Large intestine (tissue), 12 donors: ENCODE measurements at places on chromosomes 5 and 9. TPM values are rescaled to one million over a fixed set of nuclear protein-coding genes. Genes with fewer than 3 reads are reported as not detected.
A peak's percentile ranks its signal among the peaks of the same experiment; 100 is the strongest.

- H3K4me1 ChIP-seq: peaks cover 27% of the 10 kb centered on the region
- no peak overlapping the region for H3K27ac ChIP-seq
- H3K36me3 ChIP-seq: no peaks in the 10 kb centered on the region
- H3K27me3 ChIP-seq: peaks cover 90% of the 10 kb centered on the region
- DNase-seq: no peak
Observed at GRCh38 chr9:126654124-126654523, 40.4 kb downstream of the LMX1B start.

GRCh38 chr9:33166231-33167083, 679 bp downstream of the B4GALT1 start:
- peaks cover 48% of the 10 kb centered on the region for H3K4me1 ChIP-seq
- peak; percentile 62 for DNase-seq
- H3K27me3 ChIP-seq: no peaks in the 10 kb centered on the region

- no peaks in the 10 kb centered on the region for H3K36me3 ChIP-seq
- no peak overlapping the region for H3K27ac ChIP-seq
- no peak for DNase-seq
- H3K4me3 ChIP-seq: no peak overlapping the region
- peaks cover 22% of the 10 kb centered on the region for H3K4me1 ChIP-seq
Observed at GRCh38 chr9:105313238-105313637, 68.8 kb downstream of the SLC44A1 start.

Gene FBP1
- 259 TPM for polyA plus RNA-seq

- H3K27me3 ChIP-seq: no peaks in the 10 kb centered on the region
- H3K4me3 ChIP-seq: no peak overlapping the region
- no peak overlapping the region for H3K27ac ChIP-seq
Observed at GRCh38 chr5:146208916-146209522, 5.6 kb downstream of the RBM27 start.

Gene RUSC2
- 12.0 TPM for polyA plus RNA-seq

GRCh38 chr9:83423815-83424707, 114.1 kb downstream of the FRMD3 start:
- H3K27me3 ChIP-seq: no peaks in the 10 kb centered on the region
- no peak overlapping the region for H3K4me3 ChIP-seq
- DNase-seq: no peak

Gene LIFR
- polyA plus RNA-seq: 23.8 TPM

- no peak overlapping the region for H3K4me3 ChIP-seq
- H3K4me1 ChIP-seq: peaks cover 6% of the 10 kb centered on the region
- no peak for DNase-seq
- H3K27me3 ChIP-seq: peaks cover 11% of the 10 kb centered on the region
Observed at GRCh38 chr9:126149661-126150060, 177.0 kb upstream of the MVB12B start.

DNA sequence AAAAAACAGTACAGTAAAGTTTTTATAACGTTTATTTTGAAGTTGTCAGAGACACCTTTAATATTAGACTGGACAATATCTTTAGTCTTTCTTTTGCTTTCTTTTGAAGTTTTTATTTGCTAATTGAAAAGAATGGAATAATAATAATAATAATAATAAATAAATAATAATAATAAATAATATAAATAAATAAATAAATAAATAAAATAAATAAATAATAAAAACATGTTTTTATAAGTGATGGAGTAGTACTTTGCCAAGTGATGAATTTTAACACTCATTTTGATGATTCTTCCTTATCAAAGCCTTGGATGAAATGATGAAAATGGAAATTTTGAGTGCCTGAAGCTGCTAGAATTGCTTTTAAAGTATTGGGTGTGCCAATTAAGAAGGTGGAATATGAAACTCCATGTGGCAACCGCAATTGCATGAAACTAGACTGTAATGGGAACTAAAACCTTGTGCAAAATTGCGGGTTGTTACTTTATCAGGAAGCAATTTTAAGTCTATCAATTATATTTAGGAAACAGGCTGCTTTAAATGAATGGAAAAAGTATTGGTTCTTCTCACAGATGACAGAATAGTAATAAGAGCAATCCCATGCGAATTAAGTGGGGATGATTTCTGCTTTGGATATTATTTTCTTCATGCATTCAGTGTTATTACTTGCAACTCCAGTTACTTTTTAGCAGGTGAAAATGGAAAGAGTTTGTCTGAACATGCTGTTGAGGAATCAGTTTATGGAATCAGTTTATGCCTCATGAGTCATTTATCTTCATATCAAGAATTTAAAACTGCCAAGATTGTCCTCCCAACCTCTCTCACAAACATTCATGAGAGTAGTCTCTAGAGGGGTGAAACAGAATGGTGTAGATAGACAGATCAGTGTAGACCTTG, 4.6 kb downstream of the ANXA1 start:
- H3K27ac ChIP-seq: no peak overlapping the region
- H3K4me1 ChIP-seq: no peaks in the 10 kb centered on the region
- H3K27me3 ChIP-seq: no peaks in the 10 kb centered on the region
- H3K4me3 ChIP-seq: no peak overlapping the region
- no peak for DNase-seq
- H3K36me3 ChIP-seq: no peaks in the 10 kb centered on the region

Gene HAND1
- 7.8 TPM for polyA plus RNA-seq

DNA sequence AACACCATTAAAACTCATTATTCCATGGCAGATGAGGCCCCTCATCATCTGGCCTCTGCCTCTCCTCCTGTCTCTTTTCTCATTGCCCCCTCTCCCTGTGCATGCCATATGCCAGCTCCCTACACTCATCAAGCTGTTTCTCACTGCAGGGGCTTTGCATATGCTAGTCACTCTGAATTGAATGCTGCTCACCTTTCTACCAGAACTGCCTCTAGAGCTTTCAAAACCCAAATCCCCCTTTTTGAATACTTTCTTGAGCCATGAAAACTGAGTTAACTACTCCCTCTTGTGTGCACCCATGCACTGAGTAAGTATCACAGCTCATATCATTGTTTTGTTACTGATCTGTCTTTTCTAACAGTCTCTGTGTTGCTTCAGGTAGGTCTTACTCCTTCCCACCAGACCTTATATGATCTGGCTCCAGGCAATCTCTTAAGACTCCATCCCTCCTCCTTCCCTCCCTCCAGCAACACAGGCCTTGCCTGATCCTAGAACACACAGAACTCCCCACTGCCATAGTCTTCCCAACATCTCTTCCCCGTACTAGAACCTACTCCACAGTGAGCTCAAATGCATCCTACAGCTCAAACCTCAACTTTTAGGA, 60.5 kb downstream of the ASTN2 start:
- no peaks in the 10 kb centered on the region for H3K27me3 ChIP-seq
- no peaks in the 10 kb centered on the region for H3K36me3 ChIP-seq
- no peak overlapping the region for H3K27ac ChIP-seq
- DNase-seq: no peak

- H3K36me3 ChIP-seq: no peaks in the 10 kb centered on the region
- H3K27me3 ChIP-seq: peaks cover 12% of the 10 kb centered on the region
Observed at GRCh38 chr9:93967020-93967803, 12.1 kb upstream of the BARX1 start.

DNA sequence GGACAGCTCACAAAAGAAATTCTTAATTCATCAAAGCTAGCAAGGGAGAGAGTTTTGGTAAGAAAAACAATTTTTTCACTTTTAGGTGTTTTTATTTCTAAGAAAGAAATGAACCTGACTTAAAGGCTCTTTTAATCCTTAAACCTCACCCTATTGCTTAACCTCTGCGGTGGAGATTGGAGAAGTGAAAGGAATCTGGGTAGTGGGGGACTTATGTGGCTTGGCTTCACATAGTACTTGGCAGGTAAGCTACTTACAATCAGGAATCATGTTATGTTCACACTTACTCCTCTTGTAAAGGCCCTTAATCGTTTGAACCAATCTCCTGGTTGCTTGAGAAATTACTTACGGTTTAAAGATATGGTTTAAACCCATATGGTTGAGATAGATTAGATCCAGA, 104.8 kb downstream of the ISOC1 start:
- no peak overlapping the region for H3K4me3 ChIP-seq
- H3K27me3 ChIP-seq: no peaks in the 10 kb centered on the region
- H3K36me3 ChIP-seq: no peaks in the 10 kb centered on the region
- DNase-seq: no peak
- H3K27ac ChIP-seq: no peak overlapping the region

DNA sequence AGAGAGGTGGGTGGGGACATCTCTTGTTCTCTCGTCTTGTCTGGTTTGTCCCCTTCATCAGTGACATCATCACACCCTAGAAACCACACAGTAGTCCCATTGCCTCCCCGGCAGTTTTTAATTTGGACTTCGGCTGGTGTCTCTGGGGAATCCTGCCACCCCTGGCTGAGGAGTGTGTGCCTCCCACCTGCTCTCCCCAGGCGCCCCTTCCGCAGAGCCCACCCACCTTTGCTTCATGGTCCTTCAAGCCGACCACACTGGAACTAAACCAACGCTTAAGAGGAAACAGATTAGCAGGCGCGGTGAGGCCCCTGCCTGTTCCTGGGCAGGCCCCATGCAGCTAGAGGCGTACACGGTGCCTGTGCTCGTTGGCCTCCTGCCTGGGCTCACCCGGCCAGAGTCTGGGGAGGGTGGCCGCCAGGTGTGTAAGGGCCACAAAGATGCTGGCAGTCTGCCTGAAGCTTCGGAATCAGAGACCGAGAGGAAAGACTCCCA, 107.6 kb upstream of the SPRY4 start:
- H3K4me1 ChIP-seq: peaks cover 4% of the 10 kb centered on the region
- no peaks in the 10 kb centered on the region for H3K36me3 ChIP-seq
- H3K27ac ChIP-seq: no peak overlapping the region
- no peak overlapping the region for H3K4me3 ChIP-seq
- no peaks in the 10 kb centered on the region for H3K27me3 ChIP-seq
- DNase-seq: no peak

Gene ANKRD33B
- polyA plus RNA-seq: 0.88 TPM

DNA sequence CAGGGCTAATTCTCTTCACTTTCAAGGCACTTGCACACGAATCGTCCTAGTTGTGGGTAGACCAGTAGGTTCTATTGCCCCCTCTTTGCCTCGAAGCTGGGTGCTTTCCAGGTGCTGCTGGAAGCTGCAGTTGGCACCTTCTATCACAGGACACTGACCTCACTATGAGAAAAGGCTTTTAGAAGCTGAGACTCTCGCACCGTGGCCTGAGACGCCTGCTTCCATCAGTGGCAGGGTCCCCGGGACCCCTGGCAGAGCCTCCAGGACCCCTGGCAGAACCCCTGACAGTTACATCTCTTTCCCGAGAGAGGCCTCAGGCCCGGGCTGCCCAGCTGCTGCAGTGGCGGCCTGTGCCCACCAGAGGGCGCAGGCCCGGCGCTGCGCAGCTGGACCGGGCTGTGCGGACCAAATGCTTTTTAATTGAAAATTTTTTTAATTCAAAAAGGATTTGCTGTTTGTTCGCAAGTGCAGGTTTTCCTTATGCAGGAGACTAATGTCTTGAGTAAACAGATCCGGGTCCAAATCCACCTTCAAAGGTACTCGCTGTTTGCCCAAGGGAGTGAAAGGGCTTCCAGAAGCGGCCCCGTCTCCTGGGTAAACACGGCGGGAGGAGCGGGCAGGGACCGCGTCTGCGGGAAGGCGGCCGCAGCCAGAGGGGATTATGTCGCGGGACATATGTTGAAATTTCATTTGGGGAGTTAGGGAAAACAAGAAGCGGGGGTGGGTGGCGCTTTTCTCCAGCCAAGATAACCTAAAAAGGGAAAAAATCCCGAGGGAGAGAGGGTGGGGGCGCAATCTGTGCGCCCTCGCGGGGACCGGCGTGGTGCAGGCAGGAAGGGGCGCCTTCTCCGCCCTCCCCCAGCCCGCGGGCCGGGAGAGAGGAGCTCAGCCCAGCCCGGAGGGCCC, 114.5 kb upstream of the LMX1B start:
- peaks cover 17% of the 10 kb centered on the region for H3K27me3 ChIP-seq
- peaks cover 13% of the 10 kb centered on the region for H3K4me1 ChIP-seq
- H3K36me3 ChIP-seq: peaks cover 13% of the 10 kb centered on the region
- H3K4me3 ChIP-seq: peak overlapping the region; percentile 31

Gene CERCAM
- polyA plus RNA-seq: 19.9 TPM

Gene PCSK5
- polyA plus RNA-seq: 123 TPM

Gene FOXD4
- 0.42 TPM for polyA plus RNA-seq

Gene SPAG8
- 1.4 TPM for polyA plus RNA-seq

DNA sequence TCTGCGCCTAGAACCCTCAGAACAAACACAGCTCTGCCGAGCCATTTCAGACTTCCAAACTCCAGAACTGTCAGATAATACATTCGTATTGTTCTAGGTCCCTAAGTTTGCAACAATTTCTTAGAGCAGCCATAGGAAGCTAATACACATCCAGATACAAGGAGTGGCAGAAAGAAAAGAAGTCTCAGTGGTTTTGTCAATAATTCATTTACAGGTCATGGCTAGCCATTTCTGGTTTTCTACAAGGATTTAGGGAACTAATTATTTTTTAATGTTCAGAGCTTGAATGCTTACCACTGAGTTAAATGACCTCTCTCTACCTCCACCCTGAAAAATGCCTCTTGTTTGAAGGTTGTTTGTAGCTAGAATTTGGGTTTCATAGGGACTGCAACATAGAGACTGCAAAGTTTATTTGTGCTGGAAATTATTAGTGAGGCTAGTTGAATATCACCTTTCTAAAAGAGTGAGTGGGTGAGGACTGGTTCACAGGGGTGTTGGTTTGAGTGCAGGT, 15.5 kb upstream of the ERMP1 start:
- no peak overlapping the region for H3K27ac ChIP-seq
- H3K36me3 ChIP-seq: no peaks in the 10 kb centered on the region
- DNase-seq: no peak
- peaks cover 18% of the 10 kb centered on the region for H3K4me1 ChIP-seq
- H3K4me3 ChIP-seq: no peak overlapping the region
